ENCODE measurements at places on chromosomes 2 and 18.

GRCh38 chr2:192696857-192697256 lies 502.1 kb upstream of the TMEFF2 start:
- DNase-seq: no peak

DNA sequence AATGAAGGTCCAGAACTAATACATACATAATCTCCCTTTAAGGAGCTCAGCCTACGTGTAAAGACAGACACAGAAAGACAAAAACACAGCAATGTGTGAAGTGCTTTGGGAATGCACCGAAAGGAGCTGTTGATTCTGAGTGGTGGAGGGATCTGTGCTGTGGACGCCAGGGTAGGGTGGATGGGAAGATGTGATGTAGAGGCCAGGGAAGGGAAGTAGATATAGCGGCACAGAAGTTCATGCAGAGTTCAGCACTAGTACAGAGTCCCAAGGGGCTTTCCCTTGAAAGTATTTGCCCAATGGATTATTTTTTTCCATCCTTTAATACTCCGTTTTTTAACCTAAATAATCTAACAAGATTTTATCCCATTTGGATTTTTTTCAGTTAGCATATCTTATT lies 32.1 kb upstream of the DOCK10 start:
- DNase-seq: peak; percentile 71

GRCh38 chr2:53033411-53033810 lies 734.2 kb upstream of the CHAC2 start:
- no peak for DNase-seq

DNA sequence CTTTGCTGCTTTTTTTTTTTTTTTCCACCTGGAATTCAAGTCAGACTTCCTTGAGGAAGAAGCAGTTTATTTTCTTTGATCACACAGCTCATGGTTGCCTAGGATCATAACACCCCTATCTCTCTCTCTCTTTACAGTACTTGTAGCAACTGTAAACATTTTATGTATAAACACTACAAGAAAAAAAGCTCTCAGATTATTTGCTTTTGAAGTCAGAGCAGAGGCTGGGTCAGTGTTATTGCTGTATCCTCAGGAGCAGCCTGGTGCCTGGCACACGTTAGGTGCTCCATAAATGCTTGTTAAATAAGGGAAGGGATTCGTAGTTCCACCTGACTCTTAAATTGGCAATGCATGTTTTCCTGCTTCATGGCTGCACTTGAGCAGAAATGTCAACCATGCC lies 221.2 kb downstream of the TGIF1 start:
- no peak for DNase-seq

DNA sequence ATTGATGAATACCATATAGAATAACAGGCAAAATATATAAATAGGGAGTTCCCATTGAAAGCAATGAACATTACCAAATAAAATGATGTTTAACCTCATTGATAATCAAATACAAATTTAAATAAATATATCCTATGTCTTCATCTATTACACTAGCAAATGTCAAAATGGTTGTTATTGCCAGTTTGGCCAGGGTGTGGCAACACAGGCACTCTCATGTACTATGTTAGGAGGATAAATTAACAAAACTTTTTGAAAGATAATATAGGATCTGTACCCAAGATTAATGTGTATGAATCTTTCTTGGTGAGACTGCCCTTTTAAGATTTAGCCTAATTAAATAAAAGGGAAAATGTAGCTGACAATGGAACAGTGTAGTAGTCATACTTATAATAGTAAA lies 659.3 kb downstream of the ERBB4 start:
- no peak for DNase-seq

- DNase-seq: no peak
These were observed 113.0 kb downstream of the PIK3C3 start for GRCh38 chr18:42068030-42068429.

DNA sequence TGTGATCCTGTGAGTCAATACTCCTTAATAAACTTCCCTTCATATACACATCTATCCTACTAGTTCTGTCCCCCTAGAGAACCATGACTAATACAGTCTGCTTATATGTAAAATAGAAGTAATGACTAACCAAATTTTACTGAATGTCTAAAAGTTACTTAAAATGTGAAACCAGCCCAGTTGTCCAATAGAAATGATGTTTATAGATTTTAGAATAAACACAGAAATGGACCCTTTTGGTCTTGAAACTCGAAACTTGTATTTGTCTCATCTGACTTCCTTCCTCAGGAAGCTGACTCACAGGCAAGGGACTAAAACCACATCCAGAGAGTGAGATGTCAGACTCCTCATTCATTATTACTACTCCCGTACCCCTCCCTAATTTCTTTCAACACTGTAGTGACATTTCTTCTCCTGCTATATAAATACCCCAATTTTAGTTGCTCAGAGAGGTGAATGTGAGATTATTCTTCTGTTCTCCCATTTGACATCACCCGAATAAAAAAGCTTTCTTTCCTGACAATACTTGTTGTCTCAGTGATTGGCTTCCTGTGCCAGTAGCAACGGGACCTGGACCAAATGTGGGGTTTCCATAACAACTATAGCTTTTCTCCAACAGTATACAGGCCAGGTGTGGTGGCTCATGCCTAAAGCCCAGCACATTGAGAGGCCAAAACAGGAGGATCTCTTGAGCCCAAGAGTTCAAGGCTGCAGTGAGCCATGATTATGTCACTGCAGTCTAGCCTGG lies 486.0 kb downstream of the ERBB4 start:
- DNase-seq: peak; percentile 65
